ENCODE measurements at places on chromosomes 1 and 21.

GRCh38 chr1:119987686-119988085 lies 81.8 kb downstream of the NOTCH2 start:
- DNase-seq, result no peak

DNA sequence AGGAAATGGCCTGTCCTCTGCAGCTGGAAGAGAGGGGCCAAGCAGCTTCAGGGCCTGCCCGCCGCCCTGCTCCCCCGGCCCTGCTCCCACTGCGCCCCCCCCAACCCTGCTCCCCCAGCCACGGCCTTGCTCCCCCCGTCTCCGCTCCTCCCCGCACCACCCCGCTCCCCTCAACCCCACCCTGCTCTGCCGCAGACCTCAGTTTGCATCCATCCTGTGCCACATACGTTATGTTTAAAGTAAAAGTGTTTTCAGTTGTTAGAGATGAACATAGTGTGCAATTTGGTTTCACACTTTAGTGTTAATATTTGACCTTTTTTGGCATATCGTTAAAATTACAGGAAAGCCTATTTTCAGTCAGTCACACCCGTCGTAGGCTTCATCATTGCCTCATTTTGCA lies 34.1 kb upstream of the DIP2A start:
- DNase-seq, result no peak

DNA sequence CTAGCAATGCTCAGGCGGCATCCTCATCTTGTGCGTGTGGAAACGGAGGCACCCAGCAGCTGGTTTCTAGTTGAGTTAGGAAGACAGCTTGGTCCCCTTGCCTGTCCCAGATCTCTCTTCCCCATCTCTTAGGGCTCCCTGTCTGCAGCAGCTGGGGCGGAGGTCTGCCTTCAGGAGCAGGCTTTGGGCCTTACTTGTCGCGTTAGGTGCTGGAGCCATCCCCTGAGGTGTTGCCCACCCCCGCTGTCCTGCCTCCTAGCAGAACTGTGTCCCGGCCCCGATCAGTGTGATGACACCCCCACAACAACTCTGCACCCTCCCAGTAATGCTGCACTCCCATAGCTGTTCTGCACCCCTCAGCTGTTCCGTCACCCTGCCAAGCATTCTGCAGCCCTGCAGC lies 40.7 kb downstream of the UMODL1 start:
- DNase-seq, result no peak

GRCh38 chr21:19684328-19684727 lies 1280.7 kb upstream of the TMPRSS15 start:
- DNase-seq, result no peak

DNA sequence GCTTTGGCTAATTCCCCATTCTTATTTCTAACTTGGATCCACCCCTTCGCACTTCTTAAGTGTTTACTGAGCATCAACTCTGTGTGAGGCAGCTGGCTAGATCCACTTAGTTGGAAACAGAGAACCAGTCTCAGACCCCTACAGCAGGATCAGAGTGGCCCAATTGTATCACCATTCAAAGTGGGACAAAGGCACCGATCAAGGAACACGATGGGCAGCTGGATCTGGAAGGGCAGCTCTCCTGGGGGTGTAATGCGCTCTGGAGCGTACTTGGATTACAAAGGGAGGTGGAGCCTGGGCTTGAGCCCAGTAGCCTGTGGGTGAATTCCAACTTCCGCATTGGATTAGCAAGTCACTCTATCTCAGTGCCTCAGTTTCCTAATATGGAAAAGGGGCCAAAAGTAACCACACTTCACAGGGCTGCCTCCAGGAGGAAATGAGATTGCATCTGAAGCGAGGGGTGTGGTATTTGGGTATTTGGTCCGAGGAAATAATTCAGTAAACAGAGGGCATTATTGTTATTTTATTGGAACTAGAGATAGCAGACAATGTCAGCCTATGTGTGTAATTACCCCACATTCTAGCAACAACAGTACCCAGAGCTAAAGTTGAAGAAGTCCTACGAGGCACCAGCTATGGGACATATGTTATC lies 11.9 kb downstream of the ECE1 start:
- DNase-seq, result no peak

GRCh38 chr21:45492765-45493164 lies 49.5 kb downstream of the SLC19A1 start:
- DNase-seq, result no peak

DNA sequence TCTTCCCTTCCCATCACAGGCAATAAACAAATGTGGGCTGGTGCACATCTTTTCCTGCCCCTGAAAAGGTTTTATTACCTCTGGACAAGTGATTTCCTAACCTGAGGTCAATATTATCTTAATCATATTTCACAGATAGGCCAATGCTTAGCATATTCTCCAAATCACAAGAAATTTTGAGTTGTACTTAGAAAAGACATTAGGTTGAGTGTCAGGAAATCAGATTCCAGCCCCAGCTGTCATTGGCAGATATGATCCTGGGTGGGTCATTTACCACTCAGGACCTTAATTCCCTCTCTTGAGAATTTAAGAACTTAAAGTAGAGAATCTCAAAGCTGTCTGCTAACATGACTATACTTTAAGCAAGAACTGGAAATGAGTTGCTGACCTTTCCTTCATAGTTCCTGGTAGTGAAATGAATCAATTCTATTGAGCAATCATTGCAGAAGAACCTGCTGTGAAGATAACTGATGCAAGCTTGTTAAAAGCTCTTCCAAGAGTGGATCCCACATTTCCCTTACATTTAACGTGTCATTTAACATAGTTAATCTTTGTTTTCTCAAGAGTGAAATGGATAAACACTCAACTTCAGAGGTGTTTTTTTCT lies 46.4 kb upstream of the CR2 start:
- peak; percentile 43 for DNase-seq

DNA sequence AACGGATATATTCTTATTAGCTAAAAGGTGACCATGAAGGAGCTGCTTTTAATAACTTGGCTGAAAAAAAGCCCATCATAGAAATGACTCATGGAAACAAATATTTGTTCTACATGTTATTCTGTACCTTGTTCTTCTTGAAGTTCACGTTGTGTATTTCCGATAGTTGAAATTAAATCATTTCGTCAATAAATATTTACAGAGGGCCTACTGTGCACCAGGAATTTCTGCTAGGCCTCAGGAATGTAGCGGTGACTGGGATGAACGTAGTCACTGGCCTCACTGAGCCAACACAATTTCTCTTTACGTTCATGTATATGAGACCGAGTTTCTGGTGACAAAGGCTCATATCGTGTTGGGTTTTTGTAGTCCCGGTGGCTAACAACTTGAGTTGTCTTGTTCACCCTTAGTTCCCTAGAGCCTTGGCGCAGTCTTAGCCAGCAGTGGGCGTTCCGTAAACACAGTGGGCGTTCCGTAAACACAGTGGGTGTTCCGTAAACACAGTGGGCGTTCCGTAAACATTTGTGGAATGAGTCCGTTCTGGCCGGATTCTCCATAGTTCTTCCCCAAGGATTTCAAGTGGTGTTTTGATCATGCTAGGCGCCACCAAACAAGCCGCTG lies 53.2 kb upstream of the VAMP3 start:
- DNase-seq, result no peak

GRCh38 chr1:14616632-14617396 lies 18.3 kb downstream of the KAZN start:
- no peak for DNase-seq

GRCh38 chr21:31552826-31553225 lies 106.7 kb upstream of the SOD1 start:
- no peak for DNase-seq

DNA sequence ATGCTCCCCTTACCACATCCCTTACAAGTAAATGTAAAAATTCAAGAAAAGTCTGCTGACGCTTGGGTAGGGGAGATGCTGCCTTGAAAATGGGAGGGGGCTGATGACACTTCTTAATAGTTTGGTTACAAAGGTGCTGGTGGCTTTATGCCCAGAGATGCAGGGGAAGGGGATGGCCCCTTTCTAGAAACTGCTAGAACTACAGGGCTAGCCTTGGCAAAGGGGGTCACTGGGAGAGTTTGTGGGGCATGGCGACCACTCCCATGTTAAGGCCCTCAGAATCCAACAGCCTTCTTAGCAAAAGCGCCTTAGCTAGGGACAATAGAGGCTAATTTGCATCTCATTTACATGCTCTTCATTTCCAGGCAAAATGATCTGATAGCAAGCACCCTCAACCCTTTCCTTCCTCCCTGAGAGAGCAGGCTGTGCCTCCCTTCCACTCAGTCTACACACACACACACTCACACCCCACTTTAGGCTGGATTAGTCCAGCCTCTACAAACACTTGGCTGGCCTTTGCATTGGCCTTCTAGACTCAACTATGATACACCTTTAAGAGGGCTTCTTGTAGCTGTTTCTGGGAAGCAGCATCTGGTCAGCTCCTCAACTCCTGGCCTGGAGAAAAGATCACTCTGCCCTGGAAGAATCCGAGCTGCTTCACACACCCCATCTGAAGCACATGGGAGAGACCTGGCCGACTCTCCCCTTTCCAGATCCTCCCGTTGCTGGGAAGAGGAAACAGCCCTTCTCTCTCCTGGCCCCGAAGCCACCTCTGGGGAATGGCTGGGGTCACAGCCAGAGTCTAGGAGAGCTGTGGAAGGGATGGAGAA lies 1.7 kb downstream of the SEMA6C start:
- DNase-seq, result no peak

DNA sequence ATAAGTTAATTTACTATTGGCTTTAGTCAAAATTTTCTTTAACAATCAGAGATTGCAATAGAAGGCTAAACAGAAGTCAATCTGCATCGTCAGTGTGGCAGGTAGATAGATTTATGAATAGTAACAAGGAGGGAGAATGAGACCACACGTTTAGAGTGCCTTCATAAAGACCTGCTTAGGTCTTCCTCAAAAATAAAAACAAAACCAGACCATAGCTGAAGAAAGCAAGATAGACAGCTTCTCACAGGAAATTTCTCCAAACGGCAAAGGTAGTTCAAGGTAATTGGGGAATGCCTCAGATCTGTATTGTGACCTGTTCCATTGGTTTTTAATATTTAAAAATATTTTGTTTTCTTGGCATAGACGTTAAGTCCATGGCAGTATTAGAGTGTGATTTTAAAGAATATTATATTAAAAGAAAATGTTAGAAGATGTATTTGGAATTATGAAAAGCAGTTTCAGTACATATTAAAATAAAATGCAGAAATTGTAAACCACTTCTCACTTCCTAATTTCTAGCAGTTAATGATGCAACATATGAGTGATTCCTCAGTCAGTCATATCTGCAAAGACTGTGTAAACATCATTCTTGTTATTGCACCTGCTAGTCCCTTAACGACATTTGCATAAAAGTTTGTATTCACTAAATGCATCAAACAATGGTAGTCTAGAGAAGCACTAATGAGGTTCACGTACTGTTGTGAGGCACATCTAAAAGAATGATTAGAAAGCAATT lies 278.0 kb downstream of the HLX start:
- DNase-seq, result no peak

GRCh38 chr1:234231061-234231892 lies 142.0 kb upstream of the COA6 start:
- DNase-seq, result no peak
